ENCODE measurements at places on chromosomes 16 and 17.

- DNase-seq, result no peak
These were observed 7.9 kb upstream of the KCNJ16 start for GRCh38 chr17:70067134-70067533.

DNA sequence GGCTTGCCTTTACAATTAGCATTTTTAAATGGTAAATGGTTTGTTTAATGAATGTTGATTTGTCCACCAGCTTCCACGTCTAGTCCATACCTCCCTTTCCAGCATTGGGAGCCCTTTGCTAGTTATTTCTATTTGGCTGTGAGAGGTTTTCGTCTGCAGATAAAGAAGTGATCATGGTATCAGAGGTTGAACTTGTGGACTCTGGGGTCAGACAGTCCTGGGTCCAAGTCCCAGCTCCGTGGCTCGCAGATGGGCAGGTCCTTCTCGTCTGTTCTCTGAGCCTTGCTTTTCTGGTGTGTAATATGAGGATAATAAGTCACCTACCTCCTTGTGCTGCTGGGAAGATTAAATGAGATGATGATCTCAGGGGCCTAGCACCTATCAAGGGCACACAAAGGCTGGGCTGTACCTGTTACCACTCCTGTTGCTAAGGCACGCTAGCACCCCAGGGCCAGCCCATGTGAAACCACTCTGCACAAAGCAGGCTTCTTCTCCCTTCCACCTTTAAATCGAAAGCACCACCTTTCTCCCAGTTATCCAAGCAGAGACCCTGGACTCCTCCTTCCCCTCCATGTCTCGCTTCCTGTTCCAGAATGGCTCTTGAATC is 103.9 kb downstream of the GNAO1 start:
- DNase-seq, result no peak

DNA sequence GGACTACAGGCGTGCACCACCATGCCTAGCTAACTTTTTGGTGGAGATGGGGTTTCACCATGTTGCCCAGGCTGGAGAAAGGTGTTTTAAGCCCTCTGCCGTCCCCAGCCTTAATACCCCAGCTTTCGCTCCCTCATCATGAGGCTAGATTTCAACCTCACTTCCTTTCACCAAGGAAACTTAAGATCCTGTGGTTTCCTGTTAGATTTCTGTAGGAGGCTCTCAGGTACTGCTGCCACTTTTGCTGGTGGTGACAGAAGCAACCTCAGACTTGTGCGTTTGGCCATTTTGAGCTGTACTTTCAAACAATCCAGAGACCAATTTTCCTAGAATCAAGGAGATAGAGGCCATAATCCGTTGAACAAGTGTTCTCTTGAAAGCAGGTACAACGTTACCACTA is 36.2 kb downstream of the MPHOSPH6 start:
- no peak for DNase-seq

GRCh38 chr16:2473999-2474876 is 689 bp upstream of the TBC1D24 start:
- DNase-seq, result no peak

DNA sequence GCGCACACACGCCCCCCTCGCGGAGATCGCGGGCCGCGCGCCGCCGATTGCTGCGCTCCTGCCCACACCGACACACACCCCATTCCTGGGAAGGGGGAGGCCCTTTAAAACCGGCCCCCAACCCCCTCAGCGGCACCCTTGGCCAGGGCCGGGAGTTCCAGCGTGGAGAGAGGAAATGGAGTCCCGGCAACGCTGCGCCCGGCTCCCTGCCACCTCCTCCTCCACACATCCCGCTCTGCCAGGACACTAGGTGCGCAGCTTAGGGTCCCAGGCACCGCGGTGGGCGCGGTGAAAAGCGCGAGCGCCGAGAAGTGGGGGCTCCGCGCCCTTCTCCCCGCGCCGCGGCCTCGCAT is 397 bp downstream of the CDC42EP4 start:
- DNase-seq, result no peak

DNA sequence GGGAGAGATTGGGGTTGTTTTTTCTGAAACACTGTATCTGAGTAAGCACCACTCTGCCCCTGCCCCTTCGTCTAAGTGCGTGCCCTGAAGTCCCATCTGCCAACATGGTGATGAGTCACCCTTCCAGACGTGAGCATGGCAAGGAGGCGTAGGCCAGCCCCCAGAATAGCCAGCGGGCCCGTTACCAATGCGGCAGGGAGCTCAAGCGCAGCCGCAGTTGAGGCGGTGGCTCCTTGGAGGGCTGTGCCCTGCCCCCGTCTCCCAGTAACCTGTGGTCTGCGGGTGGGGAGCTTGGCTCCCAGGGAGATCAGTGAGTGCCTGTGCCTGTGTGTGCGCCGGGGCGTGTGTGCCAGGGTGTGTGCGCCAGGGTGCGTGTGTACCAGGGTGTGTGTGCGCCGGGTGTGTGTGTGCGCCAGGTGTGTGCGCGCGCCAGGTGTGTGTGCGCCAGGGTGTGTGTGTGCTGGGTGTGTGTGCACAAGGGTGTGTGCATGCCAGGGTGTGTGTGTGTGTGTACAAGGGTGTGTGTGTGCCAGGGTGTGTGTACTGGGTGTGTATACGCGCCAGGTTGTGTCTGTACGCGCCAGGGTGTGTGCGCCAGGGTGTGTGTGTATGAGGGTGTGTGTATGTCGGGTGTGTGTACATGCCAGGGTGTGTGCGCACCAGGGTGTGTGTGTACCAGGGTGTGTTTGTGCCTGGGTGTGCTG is 98.6 kb upstream of the CHMP6 start:
- DNase-seq, result peak; percentile 94

DNA sequence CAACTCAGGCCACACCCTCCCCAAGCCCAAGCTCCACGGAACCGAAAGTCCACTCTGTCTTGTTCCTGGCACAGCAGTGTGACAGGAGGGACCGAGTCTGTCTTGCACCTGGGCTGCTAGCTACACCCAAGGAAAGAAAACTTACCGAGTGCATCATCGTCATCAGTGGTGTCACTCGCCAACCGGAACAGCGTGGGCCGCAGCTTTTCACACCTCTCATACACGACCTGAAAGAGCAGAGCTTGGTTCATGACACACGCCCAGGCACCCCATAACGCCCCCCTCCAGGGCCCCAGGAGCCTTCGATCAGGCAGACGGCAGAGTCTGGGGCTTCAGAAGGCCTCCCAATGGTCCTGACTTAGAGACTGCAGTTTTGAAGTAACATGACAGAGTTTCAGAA is 27.5 kb downstream of the GGA2 start:
- no peak for DNase-seq

DNA sequence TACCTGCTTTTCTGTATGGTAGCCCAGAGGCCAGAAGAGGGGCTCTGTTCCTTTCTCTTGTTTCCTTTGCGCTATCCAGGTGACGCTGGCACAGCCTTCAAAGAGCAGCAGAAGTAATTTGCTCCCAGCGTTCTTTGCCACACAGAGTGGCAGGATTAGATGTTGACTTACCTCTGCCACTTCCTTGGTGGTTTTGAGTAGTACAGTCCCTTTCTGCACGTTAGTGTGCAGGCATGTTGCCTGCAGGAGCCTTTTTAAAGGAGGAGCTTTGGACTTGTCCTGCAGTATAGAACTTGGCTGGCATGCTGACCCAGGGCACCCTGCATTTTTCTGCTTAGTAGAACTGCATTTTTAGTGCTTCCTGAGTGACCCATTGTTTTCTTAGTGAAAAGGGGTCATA is at the start of gene ABCC11:
TSS of gene ABCC11 (minus strand) at position 229 of the 400 bp plus-strand sequence. CDS start 15,618 bp downstream, outside the sequence.
- no peak for DNase-seq

DNA sequence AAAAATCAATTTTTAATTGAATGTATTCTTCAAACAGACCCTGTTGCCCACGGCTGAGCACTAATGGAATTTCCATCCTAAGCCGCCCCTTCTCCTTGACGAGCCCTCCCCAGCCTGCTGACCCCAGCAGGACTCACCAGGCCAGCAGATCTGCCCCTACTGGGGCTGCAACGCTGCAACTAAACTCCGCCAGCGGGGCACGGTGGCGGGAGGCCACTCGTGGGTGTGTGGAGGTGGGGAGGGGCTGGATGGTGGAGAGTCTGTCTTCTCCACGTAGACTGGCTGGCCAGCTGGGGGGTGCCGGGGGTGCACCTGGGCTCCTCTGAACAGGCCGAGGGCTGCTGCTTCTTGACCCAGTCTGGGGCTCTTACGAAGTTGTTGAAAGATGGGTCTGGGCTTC is 67.8 kb downstream of the ENGASE start:
- no peak for DNase-seq

- DNase-seq, result no peak
These were observed 55.3 kb upstream of the ETV4 start for GRCh38 chr17:43601280-43602039.

DNA sequence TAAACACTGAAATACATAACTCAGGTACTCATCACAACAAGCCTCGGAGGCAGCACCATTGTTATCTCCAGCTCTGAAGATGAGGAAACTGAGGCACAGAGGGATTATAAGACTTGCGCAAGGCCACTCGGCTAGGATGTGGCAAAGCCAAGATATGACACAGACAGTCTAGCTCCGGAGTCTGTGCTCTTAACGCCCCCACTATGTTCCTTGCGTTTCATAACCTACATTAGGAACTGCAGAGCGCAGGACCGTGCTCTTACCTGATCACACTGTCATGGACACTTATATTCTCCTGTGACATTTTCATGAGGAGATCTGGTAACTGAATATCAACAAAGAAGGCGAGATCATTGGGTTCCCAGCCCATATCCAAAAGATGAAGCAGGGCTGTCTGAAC is 85.1 kb downstream of the ZZEF1 start:
- DNase-seq, result no peak

GRCh38 chr17:29778956-29779811 is 150.8 kb downstream of the SSH2 start:
- peak; percentile 88 for DNase-seq

DNA sequence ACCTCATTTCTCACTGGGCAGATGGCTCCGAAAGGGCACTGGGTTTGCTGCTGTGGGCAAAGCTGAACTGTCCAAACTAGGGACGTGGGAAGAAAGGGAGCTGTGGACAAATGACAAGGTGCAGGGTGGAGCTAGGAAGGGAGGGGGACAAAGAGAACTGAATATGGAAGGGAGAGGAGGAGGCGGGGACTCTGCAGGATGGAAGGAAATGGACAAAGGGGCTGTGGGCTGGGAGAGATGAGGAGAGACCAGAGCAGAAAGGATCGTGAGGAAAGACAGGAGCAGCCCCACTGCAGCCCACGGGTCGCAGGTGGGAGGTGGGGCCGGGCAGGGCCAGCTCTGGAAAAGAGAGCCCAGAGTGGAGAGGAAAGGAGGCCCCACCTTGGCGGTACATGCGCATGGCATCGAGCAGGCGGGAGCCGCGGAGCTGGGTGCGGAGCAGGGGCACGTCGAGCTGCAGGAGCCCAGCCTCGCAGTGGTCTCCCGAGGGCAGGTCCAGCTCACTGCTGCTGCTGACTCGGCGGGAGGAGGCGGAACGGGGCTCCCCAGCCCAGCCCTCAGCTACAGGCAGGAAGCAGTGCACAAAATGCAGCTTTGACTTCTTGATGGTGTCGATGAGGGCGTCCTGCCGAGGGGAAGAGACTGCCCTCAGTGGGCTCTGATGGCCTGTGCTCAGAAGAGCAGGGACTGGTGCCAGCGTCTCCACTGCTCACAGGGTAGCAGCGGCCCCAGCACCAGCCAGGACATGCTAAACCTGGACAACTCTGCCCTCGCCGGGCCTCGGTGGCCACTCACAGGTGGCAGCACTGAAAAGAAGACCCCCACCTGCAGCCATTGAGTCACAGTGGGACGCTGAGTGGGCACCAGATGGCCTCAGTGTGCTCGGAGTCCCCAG is 66.8 kb downstream of the PIPOX start:
- no peak for DNase-seq

GRCh38 chr17:72438783-72439182 is 318.0 kb downstream of the SOX9 start:
- no peak for DNase-seq

GRCh38 chr16:5034167-5034523 is 410 bp upstream of the NAGPA start:
- no peak for DNase-seq

GRCh38 chr16:5502467-5502869 is 404.9 kb upstream of the EEF2KMT start:
- DNase-seq, result no peak

- no peak for DNase-seq
These were observed 103.9 kb upstream of the SEC14L1 start for GRCh38 chr17:77036841-77037381.

DNA sequence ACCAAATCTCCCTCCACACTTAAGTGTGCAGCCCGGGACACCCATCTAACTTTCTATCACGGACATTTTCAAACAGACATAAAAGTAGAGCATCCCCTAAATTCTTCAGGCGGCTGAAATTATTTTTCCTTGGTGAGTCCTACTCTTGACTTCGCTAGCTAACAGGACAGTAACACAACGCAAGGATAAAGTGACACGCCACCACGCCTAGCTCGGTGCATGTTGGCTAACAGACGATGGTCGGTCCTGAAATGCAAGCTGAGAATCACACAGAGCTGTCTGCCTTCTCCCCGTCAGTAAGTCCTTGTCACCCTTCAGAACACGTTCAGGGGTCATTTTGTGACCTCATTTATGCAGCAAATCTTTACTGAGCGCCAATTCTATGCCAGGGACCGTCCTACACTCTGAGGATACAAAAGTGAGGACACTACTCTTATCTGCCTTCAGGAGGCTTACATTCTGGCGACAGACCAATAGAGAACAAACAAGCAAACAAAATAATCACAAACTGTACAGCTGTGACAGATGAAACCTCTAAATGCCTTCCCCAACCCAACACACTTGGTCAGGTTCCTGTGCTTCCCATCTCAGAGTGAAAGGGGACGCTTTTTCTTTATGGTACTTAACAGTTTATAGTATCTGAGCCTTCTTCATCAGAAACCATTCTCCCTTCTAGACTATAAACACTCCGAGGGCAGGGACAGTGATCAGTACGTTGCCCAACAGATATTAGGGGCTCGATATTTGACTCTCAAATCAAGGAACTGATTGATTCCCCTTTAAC is 1.3 kb downstream of the NTAN1 start:
- DNase-seq, result no peak

- DNase-seq, result no peak
These were observed 103.8 kb downstream of the RAB11FIP4 start for GRCh38 chr17:31495022-31495885.

DNA sequence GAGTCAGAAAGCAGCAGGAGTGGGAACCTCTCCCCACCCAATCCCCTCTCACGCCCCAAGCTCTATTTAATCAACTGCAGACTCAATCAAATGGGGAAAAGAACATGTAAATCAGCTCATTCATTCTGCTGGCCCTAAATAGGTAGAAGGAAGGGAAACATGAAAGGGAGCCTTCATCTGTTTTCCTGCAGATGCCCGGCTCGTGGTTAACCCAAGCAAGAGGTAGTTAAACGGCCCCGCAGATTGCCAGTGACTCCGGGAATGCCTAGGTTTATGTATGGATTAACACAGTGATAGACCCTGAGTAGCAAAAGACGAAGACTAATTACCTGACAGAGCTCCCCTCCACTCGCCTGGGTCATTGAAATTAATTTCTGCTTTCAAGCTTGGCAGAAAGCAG is 542.0 kb downstream of the WWOX start:
- DNase-seq, result no peak

Measured in osteocyte (in vitro differentiated cells).